NCI-H187 treated with DMSO at 0.1 percent for 48 hours (cell line): ENCODE measurements at places on chromosomes 3 and 15.

GRCh38 chr3:191435981-191436380 lies 25.0 kb upstream of the PYDC2 start:
- DNase-seq: no peak

GRCh38 chr3:129648391-129648790 lies 41.9 kb upstream of the PLXND1 start:
- DNase-seq: no peak

DNA sequence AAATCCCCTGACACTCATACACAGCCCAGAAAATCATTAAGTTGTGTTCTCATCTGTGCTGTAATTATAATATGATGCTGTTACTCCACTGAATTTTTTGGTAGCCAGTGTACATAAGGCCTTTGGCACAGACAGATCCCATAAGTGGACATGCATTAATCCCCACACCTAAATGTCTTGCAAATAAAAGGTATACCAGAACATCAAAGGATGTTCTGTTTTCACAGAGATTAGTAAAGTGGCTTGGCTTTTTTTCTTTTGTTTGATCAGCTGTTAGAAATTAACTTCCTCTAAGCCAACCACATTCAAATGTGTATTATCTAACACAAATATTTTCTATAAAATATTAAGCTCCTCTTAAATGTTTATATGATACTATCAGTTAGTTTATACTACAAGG lies 2.7 kb downstream of the SST start:
- no peak for DNase-seq

DNA sequence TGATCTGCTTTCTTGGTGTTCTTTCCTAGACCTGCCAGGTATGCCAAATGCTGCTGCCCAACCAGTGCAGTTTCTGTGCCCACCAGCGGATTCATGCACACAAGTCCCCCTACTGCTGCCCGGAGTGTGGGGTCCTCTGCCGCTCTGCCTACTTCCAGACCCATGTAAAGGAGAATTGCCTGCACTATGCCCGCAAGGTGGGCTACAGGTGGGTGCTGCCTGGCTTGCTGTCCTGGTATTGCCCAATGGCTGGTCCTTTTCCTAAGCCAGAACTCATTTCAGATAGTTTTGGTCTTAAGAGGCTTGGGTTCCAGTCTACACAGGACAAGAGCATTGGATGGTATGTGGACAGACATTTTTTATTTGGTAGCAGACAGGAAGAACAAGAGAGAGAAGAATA lies 26.5 kb upstream of the ALPK3 start:
- DNase-seq: no peak

- no peak for DNase-seq
Measured at GRCh38 chr15:33226559-33227181, 32.2 kb upstream of the FMN1 start.

DNA sequence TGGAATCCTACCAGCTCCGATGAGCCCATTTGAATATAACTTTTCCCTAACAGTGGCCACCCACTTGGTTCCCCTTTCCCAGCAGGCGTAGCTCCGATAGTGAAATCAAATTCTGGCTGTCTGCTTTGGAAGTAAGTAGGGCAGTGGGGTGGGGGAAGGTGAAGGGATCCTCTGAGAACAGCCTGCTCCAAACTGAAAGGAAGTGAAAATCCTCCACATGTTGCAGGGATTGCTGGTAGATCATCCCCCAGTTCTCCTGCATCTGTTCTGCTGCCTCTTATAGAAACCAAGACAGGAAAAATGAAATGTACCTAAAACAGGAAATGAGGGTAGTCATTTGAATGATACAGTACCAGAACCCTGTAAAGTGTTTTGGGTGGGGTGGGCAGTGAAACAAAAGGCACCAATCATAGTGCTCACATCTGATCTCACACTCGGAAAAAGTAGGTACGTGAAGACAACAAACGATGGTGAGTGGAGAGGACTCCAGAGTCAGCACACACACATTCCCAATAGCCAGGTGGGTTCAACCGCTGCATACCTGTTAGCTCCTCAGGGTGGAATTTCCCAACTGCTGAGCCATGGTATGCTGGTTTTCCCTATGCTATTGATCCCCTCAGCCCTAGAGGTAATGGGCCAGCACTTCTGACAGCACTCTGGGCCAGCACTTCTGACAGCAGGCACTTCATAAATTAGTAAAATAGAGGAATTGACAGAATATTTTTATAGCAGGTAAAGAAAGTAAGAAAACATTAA lies 304.9 kb upstream of the ADAMTS9 start:
- no peak for DNase-seq
